ENCODE measurements at places on chromosomes 2 and 18.

DNA sequence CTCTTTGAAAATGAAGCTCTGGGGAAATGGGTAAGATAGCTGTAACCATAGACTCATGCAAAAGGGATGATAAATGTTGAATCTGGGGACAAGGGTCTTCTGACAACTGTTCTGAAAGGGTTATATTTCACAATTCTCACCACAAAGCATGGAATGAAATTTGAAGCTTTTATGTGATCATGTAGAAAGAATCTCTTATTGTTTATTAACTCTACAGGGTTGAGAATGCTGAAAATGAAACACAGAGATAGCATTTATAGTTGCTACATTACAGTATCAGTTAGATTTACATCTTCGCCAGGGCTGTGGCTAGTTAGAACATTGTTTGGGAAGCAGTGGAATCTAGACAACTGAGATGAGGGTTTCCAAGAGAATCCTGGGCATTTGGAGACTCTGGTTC is 97.4 kb upstream of the LHCGR start:
- no peak for DNase-seq

- no peak for DNase-seq
Measured at GRCh38 chr2:54652540-54652939, 70.9 kb upstream of the EML6 start.

DNA sequence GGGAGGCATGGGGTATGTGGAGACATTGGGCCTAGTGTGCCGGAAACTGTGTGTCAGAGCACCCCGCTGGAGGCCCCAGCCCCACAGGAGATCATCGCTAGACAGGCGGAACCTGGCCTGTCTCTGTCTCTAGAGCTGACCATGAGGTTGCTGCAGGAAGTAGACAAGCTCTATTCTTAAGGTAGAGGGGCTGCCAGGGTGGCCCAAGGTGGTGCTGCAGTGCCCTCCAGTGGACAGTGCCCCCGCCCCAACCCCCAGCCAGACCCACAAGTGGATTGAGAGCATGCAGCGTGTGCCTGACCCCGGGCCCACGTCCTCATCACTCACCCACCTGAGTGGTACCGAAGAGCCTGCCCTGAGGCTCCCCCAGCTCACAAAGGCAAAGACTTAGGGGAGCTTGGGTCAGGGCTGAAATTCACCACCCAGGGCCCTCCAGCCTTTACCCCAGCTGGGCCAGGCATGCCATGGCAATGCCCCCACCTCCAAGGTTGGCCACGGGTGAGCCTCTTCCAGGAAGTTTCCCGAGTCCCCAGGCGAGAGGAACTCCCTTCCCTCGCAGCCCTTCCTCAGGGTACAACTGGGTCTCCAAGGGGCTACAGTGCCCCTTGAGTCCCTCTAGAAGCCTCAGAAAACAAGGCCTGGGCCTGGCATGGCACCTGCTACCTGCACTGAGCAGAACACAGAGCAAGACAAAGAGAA is 155.0 kb downstream of the TTC32 start:
- DNase-seq: no peak

GRCh38 chr2:61220768-61221167 is 58.8 kb downstream of the C2orf74 start:
- no peak for DNase-seq

- DNase-seq: no peak
Measured at GRCh38 chr2:1738163-1738562, 6.2 kb downstream of the PXDN start.

- DNase-seq: no peak
Measured at GRCh38 chr18:39675906-39676305, 2110.3 kb upstream of the CELF4 start.

- no peak for DNase-seq
Measured at GRCh38 chr2:234393354-234393753, 103.5 kb downstream of the ARL4C start.

- DNase-seq: no peak
Measured at GRCh38 chr18:79926306-79926705, 25.1 kb downstream of the SLC66A2 start.

- no peak for DNase-seq
Measured at GRCh38 chr2:37575780-37576179, 95.7 kb downstream of the CDC42EP3 start.

- no peak for DNase-seq
Measured at GRCh38 chr2:114762986-114763385, 320.5 kb downstream of the DPP10 start.

GRCh38 chr18:50013363-50014138 is 181.4 kb downstream of the MYO5B start:
- no peak for DNase-seq

GRCh38 chr18:8911408-8912340 is 190.8 kb upstream of the NDUFV2 start:
- no peak for DNase-seq

- no peak for DNase-seq
Measured at GRCh38 chr2:112625474-112626114, 20.1 kb upstream of the SLC20A1 start.

DNA sequence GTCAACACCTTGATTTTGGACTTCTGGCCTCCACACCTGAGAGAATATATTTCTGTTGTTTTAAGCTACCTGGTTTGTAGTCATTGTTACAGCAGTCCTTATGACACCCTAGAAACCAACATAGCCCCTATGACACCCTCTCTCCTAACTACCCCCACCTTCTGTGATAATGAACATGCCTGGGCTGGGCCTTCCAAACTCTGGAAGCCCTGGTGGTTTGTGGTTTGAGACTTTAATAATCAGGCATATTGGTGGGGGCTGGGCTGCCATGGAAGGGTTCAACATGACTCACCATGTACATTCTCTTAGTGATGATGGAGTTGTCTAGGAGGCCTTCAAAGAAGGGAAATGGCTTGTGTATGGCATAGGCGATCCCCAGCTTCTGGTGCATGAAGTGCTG is 3.3 kb downstream of the SP110 start:
- no peak for DNase-seq

All from activated naive CD4-positive, alpha-beta T cell (primary cell).